ENCODE measurements at places on chromosomes 3 and 15.

DNA sequence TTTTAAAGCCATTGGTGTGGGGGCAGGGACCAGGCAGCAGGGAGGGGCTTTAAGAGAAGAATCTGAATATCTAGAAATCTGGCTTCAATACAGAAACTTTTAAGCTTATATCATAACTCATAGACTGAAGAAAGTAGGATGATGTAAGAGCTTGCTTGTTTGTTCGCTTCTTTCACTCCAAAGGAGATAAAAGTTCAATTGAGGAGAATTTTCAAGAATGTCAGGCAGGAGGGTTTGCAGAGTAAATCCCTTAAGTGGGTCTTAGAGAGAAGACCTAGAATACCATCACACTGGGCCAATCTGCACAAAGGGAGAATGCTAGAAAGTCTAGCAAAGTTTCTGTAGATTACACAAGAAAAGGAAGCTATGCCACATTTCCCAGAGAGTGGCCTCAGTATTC, 4.1 kb upstream of the HLTF start:
- DNase-seq, result peak; percentile 58

DNA sequence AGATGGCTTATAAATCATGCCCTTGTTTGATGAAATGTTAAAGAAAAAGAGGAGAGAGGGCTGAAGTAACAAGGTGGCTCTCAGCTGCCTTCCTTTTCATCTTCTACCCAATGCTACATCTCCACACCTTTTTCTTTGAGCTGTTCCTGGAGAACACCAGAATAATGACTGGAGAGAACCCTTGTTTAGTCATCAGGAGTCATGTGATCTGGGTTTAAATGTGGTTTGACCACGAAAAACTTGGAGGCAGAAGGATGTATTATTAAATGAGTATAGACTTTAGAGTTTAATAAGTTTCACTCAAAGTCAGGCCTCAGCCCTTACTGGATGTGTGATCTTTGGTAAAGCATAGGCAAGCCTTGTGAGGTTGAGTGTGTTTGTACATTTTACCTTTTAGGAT, 230.3 kb upstream of the TBL1XR1 start:
- no peak for DNase-seq

- peak; percentile 78 for DNase-seq
Observed at GRCh38 chr3:20041197-20041780, 1.0 kb downstream of the KAT2B start.

GRCh38 chr15:45855210-45855906, 220.5 kb downstream of the SQOR start:
- no peak for DNase-seq

- DNase-seq, result no peak
Observed at GRCh38 chr3:102098130-102098885, 249.0 kb downstream of the NFKBIZ start.

DNA sequence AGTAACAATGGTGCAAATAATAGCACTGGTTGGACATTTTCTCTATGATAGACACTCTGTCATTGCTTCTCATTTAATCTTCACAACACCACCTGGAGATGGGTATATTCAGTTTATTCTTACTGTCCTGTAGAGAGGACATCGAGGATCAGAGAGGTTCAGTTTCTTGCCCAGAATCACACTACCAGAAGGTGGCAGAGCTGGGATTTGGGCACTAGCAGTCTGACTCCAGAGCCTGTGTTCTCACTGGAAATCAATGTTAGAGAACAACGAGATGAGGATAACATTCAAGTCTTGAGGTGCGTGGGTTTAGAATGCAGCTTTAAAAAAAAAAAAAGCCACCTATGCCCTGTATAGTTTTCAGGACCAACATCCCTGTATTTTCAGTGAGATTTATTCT, 127.8 kb downstream of the SYNPR start:
- DNase-seq, result no peak

DNA sequence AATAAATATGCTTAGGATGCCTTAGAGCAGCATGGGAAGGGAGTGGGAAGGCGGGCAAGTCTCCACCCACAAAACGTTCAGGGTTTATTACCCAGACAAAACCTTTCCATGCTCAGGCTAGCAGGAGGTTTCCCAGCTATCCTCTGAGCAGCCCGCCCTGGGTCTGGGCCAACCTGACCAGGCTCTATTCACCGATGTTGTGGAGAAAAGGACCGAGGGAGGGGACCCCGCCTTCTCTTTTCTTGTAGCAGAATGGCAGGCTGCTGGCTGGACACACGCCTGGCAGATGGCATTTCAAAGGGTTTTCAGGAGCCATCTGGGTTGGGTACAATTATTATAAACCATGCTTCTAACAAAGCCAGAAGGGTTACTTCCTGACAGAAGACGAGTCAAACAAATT, 540.9 kb downstream of the MAGI1 start:
- no peak for DNase-seq

DNA sequence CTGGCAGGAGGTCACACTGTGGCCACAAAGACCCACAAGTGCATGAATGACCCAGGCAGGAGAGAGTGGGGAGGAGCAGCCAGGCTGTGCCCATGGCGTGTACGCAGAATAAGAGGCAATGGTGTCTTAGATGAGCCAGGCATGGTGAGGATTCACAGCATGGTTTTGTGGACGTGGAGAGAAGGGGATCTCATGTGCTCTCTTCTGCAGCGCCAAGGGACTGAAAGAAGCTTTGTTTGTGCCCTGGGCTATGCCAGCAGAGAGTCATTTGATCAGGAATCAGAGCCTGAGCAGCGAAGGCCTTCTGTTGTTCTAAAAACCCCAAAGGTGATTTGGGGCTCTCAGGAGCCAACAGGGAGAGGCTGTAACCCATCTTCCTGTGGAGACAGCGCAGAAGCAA, 18.7 kb upstream of the RPP14 start:
- DNase-seq, result no peak

DNA sequence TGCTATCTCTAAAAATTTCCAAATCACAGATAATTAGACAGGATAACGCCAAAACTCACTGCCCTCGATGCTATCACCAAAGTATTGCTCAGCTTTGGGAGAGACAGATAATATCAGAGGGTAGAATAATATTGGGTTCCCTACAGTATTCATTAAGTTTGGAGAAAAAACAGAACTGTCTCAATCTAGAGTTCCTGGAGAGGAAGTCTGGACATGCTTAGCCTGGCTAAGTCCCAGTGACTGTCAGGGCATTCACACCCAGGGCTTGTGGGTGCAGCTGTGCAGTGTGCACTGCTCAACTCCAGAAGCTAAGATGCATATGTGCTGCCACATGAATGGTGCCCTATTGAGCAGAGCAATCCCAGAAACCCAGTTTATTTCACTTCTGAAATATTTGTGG, 459.6 kb upstream of the DPH6 start:
- DNase-seq, result no peak

DNA sequence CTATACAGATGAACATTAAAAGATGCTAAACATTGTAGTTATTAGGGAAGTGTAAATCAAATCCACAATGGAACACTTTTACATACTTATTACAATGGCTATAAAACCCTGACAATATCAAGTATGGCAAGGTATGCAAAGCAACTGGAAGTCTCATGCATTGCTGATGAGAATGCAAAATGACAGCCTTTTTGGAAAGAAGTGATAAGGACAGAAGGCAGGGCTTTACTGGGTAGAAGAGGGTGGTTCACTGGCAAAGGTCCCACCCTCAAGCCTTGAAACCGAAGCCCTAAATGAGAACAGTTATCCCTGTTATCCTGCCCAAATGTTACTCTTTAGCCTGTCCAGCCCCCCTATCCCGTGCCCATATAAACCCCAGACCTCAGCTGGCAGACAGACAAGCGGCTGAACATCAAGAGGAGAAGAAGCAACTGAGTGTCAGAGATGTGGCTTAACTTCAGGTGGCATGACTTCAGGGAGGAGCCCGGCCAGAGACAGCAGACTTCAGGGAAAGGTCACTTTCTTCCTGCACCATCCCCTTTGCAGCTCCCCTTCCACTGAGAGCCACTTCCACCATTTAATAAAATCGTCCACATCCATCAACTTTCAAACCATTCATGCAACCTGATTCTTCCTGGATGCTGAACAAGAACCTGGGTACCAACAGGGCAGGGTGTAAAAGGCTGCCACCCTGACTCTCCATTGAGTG, 732 bp upstream of the GCSAM start:
- no peak for DNase-seq

DNA sequence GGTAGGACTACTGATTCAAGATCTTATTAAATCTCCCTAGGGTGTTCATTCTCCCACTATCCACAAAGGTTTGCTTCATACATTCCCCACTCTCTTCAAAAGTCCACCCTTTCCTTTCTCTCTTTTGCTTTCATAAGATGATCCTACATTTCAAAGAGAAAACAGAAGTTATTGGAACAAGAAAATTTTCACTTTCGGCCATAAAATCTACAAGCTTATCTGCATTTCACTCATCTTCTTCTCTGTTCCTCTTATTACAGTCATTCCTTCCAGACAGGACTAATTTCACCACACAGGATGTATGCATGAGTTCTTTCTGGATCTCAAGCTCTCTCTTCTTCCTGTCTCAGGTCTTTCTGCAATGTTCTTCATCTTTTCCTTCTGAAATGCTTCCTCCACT, 238.7 kb downstream of the ISL2 start:
- no peak for DNase-seq

DNA sequence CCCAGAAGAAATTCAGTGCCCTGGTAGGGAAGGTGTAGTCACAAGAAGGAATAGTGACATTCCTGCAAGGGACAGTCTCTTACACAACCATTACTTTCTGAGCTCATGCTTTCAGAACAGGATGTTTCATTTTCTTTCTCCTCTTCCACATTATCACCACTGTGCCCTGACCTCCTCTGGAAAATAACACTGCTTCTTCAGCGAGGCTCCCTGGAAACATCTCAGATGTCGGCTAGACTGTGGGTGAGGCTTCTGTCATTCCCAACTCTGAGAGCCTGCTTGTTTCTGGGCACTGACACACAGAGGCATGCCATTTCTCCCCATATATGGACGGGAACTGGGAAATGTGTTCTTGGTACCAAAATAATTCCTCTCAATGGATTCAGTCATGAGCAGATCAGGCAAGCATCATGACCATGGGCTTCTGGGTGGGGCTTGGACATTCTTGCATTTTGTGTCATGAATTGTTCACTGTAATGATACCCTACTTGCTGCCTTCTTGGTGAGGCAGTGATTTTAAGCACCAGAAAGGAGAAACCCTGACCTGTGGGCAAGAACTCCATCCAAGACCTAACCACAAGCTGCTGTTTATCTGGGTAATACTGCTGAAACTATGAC, 14.3 kb upstream of the TNFAIP8L3 start:
- peak; percentile 49 for DNase-seq

DNA sequence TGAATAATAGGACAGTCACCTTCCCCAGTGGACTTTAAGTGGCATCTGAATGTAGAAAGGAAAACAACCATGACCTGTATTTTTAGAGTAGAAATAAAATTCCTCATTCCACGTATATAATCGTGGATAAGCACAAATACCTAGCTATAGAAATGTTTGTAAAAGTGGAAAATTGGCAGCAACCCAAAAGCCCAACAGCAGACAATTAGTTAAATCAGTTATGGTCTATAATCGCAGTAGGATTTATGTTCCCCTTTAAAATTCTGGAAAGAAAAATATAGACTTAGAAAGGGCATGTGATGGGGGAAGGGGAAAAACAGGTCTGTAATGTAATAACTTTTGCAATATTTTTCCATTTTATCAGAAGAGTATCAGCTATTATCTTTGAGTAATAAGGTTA, 241.9 kb upstream of the ST8SIA2 start:
- no peak for DNase-seq

DNA sequence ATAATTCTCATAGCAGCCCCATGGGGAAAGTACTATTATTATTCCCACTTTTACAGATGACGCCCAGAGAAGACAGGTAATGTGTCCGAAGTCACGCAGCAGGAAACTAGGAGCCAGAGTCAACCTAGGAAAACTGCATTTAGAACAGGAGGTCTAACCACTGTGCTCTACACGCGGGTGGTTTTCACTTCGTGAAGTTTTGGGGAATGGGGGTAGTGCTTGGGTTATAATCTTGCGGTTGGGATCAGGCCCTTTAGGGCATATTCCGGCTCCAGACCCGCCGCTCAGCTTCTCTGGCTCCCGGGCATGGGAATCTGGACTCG, 5.2 kb downstream of the TPM1 start:
- no peak for DNase-seq

GRCh38 chr15:26561896-26562295, 211.0 kb downstream of the GABRB3 start:
- DNase-seq, result peak; percentile 24

DNA sequence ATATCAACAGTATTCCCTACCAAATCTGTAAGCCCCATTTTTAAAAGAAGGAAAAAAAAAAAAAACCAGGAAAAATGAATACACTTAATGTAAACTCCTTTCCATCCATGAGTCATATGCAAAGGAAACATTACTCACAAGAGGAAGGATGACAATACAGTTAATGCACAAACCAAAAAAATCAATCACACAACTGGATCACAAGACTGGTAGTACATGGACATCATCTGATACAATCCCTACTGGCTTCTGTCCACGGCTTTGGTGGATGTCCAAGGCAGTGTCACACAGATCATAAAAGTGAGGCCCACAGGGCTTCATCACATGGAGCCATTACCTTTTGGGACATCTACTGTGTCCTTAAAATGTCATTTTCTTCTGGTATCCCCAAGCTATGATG, 44.0 kb downstream of the SUCLG2 start:
- no peak for DNase-seq

GRCh38 chr3:54877730-54878129, 50.1 kb downstream of the LRTM1 start:
- no peak for DNase-seq

Measured in umbilical cord (tissue), 2 donors.